Lower lobe of right lung (tissue), 2 donors: ENCODE measurements at places on chromosomes 3 and 15. TPM values are rescaled to one million over a fixed set of nuclear protein-coding genes. Genes with fewer than 3 reads are reported as not detected.

The ABI3BP gene
- 108 TPM for total RNA-seq

- H3K36me3 ChIP-seq: no peaks in the 10 kb centered on the region
- H3K27ac ChIP-seq: no peak overlapping the region
- H3K4me3 ChIP-seq: no peak overlapping the region
- H3K27me3 ChIP-seq: no peaks in the 10 kb centered on the region
- no peaks in the 10 kb centered on the region for H3K4me1 ChIP-seq
Measured at GRCh38 chr3:124347418-124347817, 355.5 kb upstream of the ROPN1 start.

DNA sequence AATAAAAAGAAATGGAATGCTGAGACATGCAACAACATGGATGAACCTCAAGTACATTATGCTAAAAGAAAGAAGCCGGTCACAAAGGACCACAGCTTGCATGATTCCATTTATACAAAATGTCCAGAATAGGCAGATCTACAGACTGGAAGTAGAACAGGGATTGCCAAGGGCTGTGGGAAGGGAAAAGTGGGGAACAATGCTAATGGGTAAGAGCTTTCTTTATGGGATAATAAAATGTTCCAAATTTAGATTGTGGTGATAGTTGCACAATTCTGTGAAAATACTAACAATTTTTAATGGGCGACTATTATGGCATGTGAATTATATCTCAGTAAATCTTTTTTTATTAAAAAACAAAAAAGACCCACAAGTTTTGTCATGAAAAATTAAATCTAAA is 106.2 kb downstream of the TMCO5A start:
- no peaks in the 10 kb centered on the region for H3K36me3 ChIP-seq
- H3K4me3 ChIP-seq: no peak overlapping the region
- no peak for DNase-seq
- no peaks in the 10 kb centered on the region for H3K27me3 ChIP-seq
- no peak overlapping the region for H3K27ac ChIP-seq

- no peak overlapping the region for H3K4me3 ChIP-seq
- no peaks in the 10 kb centered on the region for H3K4me1 ChIP-seq
- no peaks in the 10 kb centered on the region for H3K36me3 ChIP-seq
- H3K27me3 ChIP-seq: no peaks in the 10 kb centered on the region
- no peak for DNase-seq
Measured at GRCh38 chr15:58203537-58203936, 65.4 kb downstream of the AQP9 start.

The PLSCR1 gene
- total RNA-seq: 194 TPM

The ITIH1 gene
- not detected for total RNA-seq

- no peak overlapping the region for H3K27ac ChIP-seq
- H3K4me3 ChIP-seq: no peak overlapping the region
- peaks cover 3% of the 10 kb centered on the region for H3K4me1 ChIP-seq
- DNase-seq: no peak
Measured at GRCh38 chr15:68445351-68445750, 13.4 kb upstream of the ITGA11 start.

The C3orf20 gene
- not detected for total RNA-seq
